H9 (cell line): ENCODE measurements at places on chromosomes 6 and 20. TPM values are rescaled to one million over a fixed set of nuclear protein-coding genes. Genes with fewer than 3 reads are reported as not detected.

Gene HIVEP2
- 3.6 and 4.2 TPM in 2 replicates for total RNA-seq

Gene TCP1
- 401 and 412 TPM in 2 replicates for total RNA-seq

Gene POU5F1
- total RNA-seq, result 2,134 TPM in 2 replicates

Gene SOX18
- 1.6 and 2.0 TPM in 2 replicates for total RNA-seq

Gene CCR6
- not detected in 2 replicates for total RNA-seq

Gene CDSN
- total RNA-seq, result not detected in 2 replicates

Gene RBM38
- total RNA-seq, result 66.8 and 67.9 TPM in 2 replicates

Gene TENT5A
- total RNA-seq, result 1.4 and 1.6 TPM in 2 replicates

Gene TNF
- total RNA-seq, result not detected in 2 replicates

Gene DAAM2
- 1.0 and 1.1 TPM in 2 replicates for total RNA-seq
